Activated CD8-positive, alpha-beta memory T cell treated with anti-CD3 and anti-CD28 coated beads for 4 hours (primary cell): ENCODE measurements at places on chromosomes 3 and 15.

GRCh38 chr3:150453353-150453752, 45.3 kb downstream of the TSC22D2 start:
- no peak for DNase-seq

GRCh38 chr3:1774597-1774996, 324.1 kb upstream of the CNTN4 start:
- no peak for DNase-seq

DNA sequence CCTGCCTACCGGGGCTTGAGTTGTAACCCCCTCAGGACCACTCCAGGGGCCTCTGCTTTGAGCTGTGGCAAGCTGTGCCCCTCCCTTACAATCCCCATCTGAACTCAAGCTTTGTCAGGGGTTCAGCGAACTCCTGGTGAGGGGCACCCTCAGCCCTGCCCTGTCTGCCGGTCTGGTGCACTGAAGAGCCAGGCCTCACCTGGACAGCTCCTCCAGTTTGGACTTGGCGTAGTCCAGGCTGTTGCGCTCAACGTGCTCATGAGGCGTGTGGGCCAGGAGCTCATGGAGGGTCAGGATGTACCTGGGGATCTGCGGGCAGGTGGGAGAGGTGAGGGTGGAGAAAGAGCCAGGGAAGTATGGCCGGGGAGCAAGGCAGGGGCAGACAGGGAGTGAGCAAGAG, 59.4 kb downstream of the RASGRF1 start:
- DNase-seq = no peak

DNA sequence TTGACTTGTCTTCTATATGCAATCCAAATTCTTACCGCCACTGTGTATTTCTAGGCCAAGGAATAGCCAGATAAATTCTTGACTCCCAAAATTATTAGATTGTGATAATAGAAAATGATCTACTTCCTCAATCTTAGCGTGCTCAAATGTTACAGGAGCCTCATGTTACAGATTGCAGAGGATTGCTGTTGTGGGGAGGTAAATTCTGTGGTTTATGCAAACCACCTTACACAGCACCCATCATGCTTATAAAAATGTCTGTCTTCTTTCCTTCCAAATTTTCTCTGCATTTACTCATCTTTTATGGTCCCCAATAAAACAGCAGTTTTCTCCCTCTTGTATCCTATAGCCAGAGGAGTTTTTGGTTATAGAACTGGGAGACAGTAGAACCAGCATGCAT, 420.2 kb upstream of the ROBO1 start:
- DNase-seq = no peak

DNA sequence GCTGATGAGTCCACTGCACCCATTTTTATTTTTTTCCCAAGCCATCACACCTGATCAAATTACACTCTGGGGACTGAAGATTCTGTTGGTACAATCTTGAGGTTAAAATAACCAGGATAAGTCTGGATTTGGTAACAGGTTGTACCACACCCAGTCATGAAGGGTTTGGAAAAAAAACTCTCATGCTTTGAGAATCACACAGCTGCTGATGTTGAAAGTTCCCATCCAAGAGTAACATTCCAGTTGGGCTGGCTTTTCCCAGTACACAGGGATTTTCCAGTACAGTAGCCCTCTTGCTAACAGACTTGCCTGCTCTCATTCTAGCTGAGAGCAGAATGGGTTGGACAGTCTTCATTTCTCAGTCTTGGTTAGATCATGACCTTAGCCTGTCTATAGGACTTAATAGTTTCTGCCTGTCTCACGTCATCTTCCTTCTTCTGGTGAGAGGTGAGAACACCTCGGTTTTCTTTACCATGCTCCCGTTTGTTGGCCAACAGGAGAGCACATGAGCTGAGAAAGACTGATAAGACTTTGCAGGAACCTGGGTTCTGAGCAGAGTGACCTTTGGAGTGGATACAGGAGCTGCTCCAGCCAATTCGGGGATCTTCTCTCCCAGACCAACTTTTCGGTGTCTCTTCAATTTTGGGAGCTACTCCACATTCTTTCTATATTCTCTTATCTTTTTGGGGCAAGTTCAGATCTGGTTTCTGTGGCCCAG, 300.1 kb upstream of the LYSMD4 start:
- no peak for DNase-seq

DNA sequence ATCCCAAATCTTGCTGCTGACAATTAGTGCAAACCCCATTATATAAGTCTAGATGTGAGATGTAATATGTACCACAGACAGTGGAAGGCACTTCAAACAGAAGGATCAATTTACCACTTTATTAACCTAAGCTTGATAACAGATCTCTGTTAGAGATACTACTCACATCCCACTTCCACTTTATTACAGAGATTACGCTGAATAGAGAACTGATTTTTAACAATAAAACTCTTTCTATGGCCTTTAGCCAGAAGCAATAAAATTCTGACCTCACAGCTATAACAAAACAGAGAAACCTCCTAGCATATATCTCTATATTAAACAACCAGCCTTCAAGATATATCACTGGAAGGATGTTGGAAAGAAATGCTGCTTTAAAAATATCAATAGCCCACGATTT, 517.7 kb downstream of the MAGI1 start:
- no peak for DNase-seq

DNA sequence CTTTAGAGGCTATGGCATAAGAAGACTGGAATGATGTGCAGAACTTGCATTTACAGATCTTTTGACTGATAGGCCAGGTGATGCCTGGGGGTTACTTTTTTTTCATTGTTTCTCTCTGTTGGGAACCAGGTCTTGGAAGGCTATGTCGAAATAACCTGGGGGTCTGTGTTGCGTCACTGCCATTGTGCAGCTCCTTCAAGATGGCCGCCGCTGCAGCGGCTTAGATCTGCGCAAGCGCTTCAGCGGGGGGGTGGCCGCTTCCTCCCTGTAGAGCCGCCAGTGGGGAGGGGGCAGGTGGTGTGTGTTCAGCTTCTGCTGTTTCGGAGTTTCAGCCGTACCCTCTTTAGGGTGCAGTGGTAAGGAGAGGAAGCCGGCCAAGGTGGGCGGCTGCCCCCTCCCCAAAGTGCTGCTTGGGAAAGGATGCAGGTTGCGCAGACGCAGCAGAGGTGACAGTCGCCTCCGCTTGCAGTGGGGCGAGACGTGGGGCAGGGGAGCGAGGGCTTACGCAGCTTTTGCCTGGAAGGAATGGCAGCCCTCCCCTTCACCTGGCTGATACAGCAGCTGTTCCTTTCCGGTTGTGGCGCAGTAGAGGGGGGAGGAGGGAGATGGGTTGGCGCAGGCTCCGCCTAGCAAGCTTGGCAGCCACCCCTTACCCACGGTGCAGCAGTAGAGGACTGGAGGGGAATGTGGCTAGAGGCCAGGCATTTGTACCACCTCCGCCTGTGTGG, 1.5 kb downstream of the SNRPN start:
- peak; percentile 54 for DNase-seq

DNA sequence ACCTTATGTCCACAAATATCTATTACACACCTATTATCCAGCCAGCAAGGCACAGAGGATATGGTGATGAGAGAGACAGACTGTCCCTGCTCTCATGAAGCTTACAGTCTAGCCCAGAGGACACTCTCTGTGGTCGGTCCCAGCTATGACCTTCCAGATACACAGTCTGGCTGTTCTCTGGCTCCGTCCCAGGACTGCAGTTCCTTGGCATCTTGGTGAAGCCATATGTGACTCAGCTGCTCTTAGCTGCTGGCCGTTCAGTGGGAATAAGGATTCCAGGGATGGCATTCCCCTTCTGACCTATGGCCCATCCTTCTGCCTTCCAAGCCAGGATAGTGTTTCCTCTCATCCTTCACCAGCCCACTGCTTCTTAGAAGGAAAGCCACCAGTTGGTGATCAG, 30.8 kb downstream of the MEX3B start:
- DNase-seq = no peak

DNA sequence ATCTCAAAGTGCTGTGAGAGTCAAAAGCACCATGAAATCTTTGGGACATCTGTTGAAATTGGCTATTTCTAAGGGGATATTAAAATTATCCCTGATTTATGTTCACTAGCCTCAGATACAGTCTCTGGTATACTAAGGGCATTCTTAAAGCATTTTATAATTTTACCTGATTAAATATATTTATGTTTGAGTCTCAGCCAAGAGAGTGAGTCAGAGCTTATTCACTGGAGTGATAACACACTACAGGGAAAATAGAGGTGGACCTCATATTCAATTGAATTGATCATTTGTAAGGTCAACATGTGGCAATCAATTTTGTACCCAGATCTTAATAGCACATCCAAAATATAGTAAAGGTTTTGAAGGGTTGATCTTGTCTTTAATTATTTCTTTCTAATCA, 733.6 kb downstream of the EPHA3 start:
- DNase-seq = no peak
